Cerebellum (tissue), 4 donors: ENCODE measurements at places on chromosomes 12 and 14. TPM values are rescaled to one million over a fixed set of nuclear protein-coding genes. Genes with fewer than 3 reads are reported as not detected.

FOXN4 gene
- total RNA-seq, result 0.45 TPM

KCNC2 gene
- total RNA-seq, result 20.2 TPM

TAMALIN gene
- 5.4 TPM for total RNA-seq

UBE2N gene
- 133 TPM for total RNA-seq

VDR gene
- total RNA-seq, result 0.09 TPM

A2M gene
- 61.8 TPM for total RNA-seq

TMPRSS12 gene
- total RNA-seq, result not detected

TPPP2 gene
- not detected for total RNA-seq

PTPN21 gene
- 13.2 TPM for total RNA-seq

CLEC2A gene
- total RNA-seq, result not detected

DBX2 gene
- 0.73 TPM for total RNA-seq
